Activated CD8-positive, alpha-beta T cell treated with anti-CD3 and anti-CD28 coated beads for 36 hours (primary cell): ENCODE measurements at places on chromosomes 5 and 9. TPM values are rescaled to one million over a fixed set of nuclear protein-coding genes. Genes with fewer than 3 reads are reported as not detected.

DNA sequence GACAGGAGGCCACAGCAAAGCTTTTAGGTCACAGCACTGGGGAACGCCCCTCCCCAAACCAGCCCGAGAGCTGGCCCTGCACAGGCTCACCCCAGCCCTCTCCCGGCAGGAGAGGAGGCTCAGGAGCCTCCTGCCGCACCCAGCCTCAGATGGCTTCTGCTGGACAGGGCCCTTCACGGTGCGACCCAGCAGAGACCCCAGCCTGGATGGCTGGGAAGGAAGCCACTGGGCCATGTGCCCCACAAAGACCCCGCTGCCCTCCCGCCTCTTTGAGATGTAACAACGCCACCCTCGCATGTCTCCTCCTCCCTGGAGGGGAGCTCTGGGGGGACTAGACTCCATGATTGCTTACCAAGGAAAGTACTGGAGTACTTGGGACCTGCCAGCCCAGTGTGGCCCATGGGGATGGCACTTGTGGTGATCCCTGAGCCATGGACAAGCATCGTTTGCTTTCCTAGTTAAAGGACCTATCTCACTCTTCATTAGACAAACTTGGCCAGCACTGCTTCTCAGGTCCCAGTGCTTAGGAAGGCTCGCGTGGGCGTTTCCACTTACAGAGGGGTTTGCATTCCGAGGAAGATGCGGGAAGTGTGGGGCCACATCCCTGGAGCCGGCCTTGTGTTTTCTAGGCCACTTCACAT lies 9.0 kb downstream of the MYMK start:
- no peak for DNase-seq
- H3K4me3 ChIP-seq = no peak overlapping the region
- peaks cover under 1% of the 10 kb centered on the region for H3K4me1 ChIP-seq
- H3K27ac ChIP-seq = no peak overlapping the region
- no peaks in the 10 kb centered on the region for H3K27me3 ChIP-seq
- H3K36me3 ChIP-seq = no peaks in the 10 kb centered on the region

DNA sequence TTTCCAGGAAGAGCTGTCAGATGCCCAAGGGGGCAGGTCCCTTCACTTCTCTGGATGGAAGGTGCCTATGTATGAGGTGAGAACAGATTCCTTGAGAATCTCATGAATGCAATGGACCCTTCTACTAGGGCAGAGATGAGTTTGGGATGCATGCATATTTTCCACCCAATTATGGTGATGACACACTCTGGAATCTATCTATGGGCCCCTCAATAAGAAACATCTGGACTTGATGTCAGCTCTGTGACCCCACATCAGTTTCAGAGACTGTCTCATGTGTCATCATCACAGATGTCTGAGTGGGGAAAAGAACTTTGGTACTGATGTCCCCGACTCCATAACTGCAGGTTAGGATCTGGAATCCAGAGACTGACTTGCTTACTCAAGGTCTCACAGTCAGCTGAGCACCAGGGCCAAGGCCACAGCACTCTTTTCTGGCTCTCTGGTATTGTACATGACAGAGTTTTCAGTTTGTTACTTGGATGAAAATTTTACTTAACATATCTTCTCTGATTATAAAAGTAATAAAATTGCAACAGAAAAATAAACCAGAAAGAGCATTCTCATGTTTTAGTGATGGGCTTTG lies 177.0 kb downstream of the DCP2 start:
- no peak overlapping the region for H3K4me3 ChIP-seq
- H3K27ac ChIP-seq = no peak overlapping the region
- no peaks in the 10 kb centered on the region for H3K27me3 ChIP-seq
- H3K36me3 ChIP-seq = no peaks in the 10 kb centered on the region
- DNase-seq = no peak

DNA sequence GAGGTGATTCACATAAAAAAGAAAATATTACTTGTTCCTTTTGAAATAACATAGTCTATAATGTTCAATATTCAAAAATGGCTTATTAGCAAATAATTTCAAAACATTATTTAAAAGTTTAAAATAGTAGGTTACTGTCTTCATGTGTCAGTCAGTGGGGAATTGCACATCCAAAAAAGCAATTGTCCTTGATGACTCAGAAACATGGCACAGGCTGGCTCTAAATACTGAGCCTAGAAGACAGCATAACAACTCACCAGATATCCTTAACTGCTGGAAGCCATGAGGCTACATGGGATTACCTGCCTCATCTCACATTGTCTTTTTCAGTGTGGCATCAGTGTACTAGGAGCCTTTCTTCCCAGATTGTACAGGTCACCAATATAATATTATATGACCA lies 439.5 kb upstream of the RGMB start:
- DNase-seq = no peak
- H3K4me3 ChIP-seq = no peak overlapping the region
- no peaks in the 10 kb centered on the region for H3K36me3 ChIP-seq
- H3K27me3 ChIP-seq = no peaks in the 10 kb centered on the region
- no peak overlapping the region for H3K27ac ChIP-seq

STPG3 gene
- not detected for total RNA-seq

DNA sequence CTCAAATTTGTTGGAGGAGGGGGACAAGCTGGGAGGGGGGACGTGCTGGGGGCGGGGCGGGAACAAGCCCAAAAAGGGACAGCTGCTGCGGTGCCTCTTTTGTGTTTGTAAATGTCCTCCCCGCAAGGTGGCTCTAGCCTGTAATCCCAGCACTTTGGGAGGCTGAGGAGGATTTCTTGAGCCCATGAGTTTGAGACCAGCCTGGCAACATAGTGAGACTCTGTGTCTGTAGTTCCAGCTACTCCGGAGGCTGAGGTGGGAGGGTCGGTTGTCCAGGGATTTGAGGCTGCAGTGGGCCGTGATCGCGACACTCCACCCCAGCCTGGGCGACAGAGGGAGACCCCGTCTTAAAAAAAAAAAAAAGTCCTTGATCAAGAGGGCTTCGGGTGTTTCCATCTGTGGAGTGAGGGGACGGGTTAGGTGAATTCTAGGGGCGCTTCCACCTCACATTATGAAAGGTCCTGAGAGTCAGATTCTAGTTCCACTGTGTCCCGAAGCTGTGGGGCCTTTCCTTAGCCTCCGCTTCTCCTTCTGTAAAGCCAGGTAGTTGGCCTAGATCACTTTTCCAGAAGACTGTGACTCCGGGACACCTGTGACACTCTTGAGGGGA lies 779 bp upstream of the CTNNA1 start:
- H3K27ac ChIP-seq = peak overlapping the region; percentile 18
- H3K4me1 ChIP-seq = peaks cover 30% of the 10 kb centered on the region
- peak overlapping the region; percentile 51 for H3K4me3 ChIP-seq
- H3K27me3 ChIP-seq = peaks cover 46% of the 10 kb centered on the region
- DNase-seq = no peak

DNA sequence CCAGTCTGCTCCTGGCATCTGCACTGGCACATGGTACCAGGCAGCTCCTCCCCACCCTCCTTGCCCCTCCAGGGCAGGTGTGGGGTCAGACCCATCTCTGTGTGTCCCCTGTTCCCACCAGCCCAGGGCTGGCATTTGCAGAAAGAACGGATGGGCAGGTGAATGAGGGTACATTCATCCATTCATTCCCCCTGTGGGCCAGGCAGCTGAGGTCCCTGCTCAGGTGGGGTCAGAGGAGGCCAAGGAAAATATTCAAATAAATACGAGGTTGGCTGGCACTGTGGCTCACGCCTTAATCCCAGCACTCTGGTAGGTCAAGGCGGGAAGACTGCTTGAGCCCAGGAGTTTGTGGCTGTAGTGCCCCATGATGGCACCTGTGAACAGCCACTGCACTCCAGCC lies 25.0 kb upstream of the PHYKPL start:
- no peaks in the 10 kb centered on the region for H3K27me3 ChIP-seq
- no peak for DNase-seq
- no peak overlapping the region for H3K4me3 ChIP-seq

GRCh38 chr9:82797534-82797933 lies 265.4 kb downstream of the RASEF start:
- H3K27me3 ChIP-seq = no peaks in the 10 kb centered on the region
- DNase-seq = no peak
- no peaks in the 10 kb centered on the region for H3K36me3 ChIP-seq
- no peak overlapping the region for H3K27ac ChIP-seq
- no peak overlapping the region for H3K4me3 ChIP-seq

- no peak for DNase-seq
- H3K4me1 ChIP-seq = no peaks in the 10 kb centered on the region
- H3K4me3 ChIP-seq = no peak overlapping the region
- no peaks in the 10 kb centered on the region for H3K36me3 ChIP-seq
Observed at GRCh38 chr5:119902593-119902992, 273.2 kb downstream of the FAM170A start.

DNA sequence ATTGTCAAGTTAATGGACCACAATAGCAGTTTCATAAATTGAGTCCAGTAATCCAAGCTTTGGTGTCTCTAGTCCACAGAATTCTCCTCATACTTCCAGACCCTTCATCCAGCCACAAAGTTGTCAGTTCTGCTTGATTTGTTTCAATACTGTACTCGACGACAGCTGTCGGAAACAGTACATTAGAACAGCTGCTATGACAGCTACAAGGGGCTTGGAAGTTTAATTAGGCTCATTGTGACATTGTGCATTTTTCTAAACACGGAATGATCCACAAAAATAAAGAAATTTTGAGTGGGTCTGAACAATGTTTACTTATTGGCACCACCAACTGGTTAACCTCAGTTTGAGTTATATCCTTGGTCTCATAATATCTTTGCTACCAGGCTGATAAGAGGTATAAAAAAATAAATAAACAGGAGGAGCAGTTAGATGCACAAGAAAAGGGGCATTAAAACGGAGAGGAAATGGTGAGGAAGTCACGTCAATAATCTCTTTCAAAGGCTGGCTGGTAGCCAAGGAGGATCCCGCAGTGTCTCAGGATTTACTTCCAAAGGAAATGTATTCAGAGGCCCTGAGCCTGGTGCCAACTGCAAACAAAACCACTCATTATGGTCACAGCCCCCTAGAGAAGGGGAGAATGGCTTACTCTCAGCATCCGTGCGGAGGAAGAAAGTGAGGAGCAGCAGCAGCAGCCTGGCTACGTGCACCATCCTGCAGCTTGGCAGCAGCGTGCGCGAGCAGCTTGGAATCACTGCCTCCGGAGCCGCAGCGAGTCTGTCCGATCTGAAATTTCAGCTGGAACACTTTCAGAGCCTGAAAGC lies 933.8 kb upstream of the DMAC1 start:
- H3K4me1 ChIP-seq = no peaks in the 10 kb centered on the region
- no peak overlapping the region for H3K27ac ChIP-seq

DNA sequence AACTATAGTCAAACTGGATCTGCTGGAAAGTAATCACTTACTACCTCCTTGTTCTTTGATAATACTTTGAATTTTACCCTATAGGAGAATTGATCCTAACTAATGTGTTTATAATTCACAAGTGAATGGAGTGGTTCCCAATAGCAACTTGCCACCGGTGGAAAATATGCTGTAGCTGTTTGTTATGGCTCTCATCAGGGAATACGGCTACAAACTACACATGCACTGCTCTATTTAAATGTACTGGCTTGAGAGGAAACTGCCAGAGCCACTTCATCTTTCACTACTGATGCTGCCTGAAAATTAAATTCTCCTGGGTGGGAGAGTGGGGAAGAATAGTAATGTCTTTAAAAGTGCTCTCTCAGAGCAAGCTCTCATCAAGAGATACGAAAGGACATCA lies 448.5 kb upstream of the GRAMD2B start:
- H3K4me1 ChIP-seq = no peaks in the 10 kb centered on the region
- no peak overlapping the region for H3K4me3 ChIP-seq
- no peaks in the 10 kb centered on the region for H3K36me3 ChIP-seq
- no peak overlapping the region for H3K27ac ChIP-seq

- DNase-seq = no peak
- no peak overlapping the region for H3K4me3 ChIP-seq
- no peaks in the 10 kb centered on the region for H3K36me3 ChIP-seq
- H3K27ac ChIP-seq = no peak overlapping the region
- no peaks in the 10 kb centered on the region for H3K4me1 ChIP-seq
- H3K27me3 ChIP-seq = no peaks in the 10 kb centered on the region
Observed at GRCh38 chr5:92613546-92613945, 967.5 kb downstream of the NR2F1-AS1 start.

DNA sequence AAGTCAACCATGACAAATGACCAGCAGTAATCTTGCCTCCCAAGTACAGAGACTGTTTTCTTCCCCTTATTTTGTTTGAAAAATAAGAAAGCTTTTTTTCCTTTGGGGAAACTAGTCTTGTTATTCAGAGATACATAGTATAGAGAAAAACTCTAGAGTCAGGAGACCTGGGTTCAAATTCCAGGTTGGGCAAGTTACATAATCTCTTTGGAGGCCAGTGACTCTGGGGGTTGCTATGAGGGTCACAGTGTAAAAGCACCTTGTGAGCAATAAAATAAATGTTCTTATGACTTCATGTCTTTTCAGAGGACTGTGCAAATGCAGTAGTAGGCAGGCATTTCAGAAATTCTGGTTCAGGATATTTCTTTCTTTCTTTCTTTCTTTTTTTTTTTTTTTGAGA lies 71.5 kb downstream of the GDNF start:
- no peak overlapping the region for H3K27ac ChIP-seq
- no peak overlapping the region for H3K4me3 ChIP-seq
- no peak for DNase-seq
- H3K36me3 ChIP-seq = no peaks in the 10 kb centered on the region
- no peaks in the 10 kb centered on the region for H3K4me1 ChIP-seq

- H3K4me3 ChIP-seq = no peak overlapping the region
- H3K4me1 ChIP-seq = peaks cover 8% of the 10 kb centered on the region
- H3K36me3 ChIP-seq = peaks cover 30% of the 10 kb centered on the region
- DNase-seq = no peak
- H3K27ac ChIP-seq = no peak overlapping the region
Observed at GRCh38 chr5:87347272-87347671, 65.5 kb downstream of the CCNH start.

DNA sequence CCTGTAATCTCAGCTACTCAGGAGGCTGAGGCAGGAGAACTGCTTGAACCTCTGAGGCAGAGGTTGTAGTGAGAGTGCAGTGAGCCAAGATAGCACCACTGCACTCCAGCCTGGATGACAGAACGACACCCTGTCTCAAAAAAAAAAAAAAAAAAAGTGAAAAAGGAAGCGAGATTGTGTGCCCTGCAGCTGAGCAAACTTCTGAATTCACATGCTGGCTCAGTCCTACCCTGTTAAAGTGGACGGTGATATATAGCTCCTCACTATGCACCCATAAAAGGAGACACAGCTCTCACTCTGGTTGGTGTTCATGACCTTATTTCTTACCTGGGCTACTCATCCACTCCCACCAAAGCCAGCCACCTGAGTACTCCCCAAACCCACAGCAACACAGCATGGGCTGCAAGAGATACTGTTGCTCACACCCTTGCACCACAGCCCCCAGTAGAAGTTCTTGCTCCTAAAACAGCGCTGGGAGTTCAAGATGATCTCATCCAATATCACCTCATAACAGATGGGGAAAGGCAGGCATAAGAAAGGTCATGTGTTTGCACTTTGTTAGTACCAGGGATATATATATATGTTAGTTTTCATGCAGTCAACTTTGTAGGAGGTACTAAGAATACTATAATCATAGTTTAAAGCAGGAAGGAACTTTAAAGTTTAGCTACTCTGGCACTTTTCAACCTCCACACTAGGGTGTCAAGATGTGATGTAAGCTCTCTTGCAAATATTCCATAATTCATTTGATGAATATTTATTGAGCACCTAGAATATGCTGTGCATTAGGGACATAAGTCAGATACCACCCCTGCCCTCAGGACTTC lies 4.0 kb downstream of the TTLL11 start:
- no peak overlapping the region for H3K4me3 ChIP-seq
- H3K36me3 ChIP-seq = no peaks in the 10 kb centered on the region
- H3K4me1 ChIP-seq = peaks cover 18% of the 10 kb centered on the region
- H3K27ac ChIP-seq = no peak overlapping the region

PCDHB3 gene
- not detected for total RNA-seq
